ENCODE measurements at places on chromosomes 5 and 9.

- no peak for DNase-seq
These were observed 1.3 kb downstream of the CD72 start for GRCh38 chr9:35616681-35617459.

DNA sequence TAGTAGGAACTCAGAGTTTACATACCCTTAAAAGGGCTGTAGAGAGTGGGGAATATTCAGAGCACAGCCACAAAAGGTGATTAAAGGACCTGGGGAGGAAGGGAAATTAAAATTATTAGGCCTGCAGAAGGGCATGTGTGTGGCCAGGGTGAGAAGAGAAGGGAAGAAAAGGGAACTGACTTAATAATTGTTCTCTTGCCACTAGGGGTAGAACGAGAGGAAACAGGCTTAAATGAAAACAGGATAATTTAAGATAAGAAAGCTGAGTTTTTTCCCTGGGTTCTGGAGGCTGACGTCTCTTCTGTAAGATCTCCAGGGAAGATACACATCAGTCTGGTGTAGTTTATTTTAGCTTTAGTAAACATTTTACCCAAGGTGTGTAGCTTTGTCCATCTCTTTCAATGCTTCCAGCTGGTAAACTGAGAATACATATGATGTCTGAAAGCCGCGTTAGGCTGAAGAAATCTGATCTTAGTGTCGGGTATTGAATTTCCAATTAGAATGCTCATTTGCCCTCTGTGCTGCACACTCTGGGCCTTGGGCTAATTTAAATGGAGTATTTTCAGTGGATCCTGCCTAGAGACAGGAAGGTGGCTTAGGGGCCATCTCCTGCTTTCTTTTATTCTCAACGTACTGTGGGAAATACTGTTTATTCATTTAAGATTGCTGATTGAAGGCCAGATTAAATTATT lies 416.8 kb downstream of the TMEM38B start:
- no peak for DNase-seq

DNA sequence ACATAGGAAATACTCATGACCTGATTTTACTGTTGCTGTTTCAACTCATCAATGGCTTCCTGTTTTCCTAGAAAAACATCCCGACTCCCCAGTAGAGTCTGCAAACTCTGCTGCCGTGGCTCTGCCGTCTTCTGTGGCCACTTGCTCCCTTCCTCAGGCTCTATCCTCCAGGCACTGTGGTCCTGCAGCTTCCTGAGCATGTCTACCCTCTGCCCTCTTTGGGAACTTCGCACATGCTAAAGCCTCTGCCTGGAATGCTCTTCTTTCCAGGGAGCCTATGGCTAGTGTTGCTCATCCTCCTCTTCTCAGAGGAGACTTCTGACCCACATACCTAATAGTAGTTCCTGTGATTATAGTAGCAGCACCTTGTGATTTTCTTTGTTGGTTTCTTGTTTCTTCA lies 256.9 kb downstream of the MAN2A1 start:
- DNase-seq = no peak

DNA sequence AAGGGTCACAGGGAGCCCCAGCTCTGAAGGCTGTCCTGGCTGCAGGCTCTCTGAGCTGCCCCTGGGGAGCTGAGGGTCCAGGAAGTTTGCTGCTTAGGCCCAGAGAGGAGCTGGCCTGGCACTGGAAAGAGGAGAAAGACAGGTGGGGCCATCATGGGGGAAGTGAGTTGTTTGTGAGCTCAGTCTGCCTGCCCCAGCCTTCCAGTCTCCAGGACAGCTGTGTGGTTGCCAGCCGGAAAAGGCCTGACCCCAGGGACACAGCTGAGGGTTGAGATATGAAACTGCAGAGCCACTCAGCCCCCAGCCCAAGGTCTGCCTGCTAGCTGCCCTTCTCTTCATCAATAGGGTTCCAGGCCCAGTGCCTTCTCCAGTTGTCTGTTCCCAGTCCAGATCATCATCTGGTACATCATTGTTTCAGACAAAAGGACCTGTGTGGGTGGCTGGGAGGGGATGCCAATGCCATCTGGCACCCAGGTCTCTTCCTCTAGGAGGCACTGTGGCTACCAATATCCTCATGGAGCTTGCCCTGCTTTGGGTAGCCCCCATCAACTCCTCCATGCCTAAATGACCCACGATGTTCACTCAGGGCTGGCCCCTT lies 4.3 kb upstream of the DDX41 start:
- no peak for DNase-seq

- DNase-seq = no peak
These were observed 149.7 kb upstream of the FBXL17 start for GRCh38 chr5:108531367-108532128.

- no peak for DNase-seq
These were observed 78.4 kb downstream of the GLDC start for GRCh38 chr9:6567140-6567591.

DNA sequence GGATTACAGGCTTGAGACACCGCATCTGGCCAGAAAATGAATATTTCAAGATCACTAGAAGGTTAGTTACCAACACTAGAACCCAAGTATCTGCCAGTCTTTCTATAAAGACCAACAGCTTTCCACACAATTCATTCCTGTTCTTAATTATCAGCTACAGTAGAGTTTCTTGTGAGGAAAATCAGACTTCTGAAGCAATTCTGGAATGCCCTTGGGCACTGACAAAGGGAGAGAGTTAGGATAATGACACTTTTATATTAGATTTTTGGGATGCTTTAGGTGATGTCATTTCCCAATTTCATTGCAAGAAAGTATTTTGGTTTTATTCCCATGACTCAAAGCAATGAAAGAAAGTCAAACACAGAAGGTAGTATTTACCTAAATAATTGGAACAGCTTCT lies 497.0 kb upstream of the TUSC1 start:
- DNase-seq = no peak

GRCh38 chr5:78776637-78777036 lies 128.1 kb upstream of the LHFPL2 start:
- DNase-seq = no peak

- no peak for DNase-seq
These were observed 188.7 kb downstream of the LURAP1L start for GRCh38 chr9:12963537-12963936.

GRCh38 chr5:463952-464351 lies 21.0 kb downstream of the EXOC3 start:
- DNase-seq = no peak

- DNase-seq = no peak
These were observed 2.4 kb upstream of the ZCCHC7 start for GRCh38 chr9:37117956-37118355.

GRCh38 chr9:98241357-98242300 lies 13.8 kb downstream of the TBC1D2 start:
- no peak for DNase-seq

DNA sequence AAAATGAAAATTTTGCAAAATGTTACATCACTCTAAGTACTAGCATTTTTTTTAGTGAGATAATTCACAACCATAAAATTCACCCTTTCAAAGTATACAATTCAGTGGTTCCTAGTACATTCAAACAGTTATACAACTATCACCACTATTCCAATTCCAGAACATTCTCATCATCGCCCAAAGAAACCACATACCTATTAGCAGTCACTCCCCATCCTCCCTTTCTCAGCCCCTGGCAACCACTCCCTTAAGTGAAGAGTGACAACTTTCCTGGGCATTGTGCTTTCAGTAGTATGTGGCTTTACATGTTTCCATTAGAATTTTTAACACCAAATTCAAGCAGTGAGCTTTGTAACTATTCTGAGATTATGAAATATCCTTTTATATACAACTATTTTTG lies 81.4 kb downstream of the RASEF start:
- DNase-seq = no peak

GRCh38 chr9:4290427-4290837 lies 9.4 kb downstream of the GLIS3 start:
- DNase-seq = no peak

DNA sequence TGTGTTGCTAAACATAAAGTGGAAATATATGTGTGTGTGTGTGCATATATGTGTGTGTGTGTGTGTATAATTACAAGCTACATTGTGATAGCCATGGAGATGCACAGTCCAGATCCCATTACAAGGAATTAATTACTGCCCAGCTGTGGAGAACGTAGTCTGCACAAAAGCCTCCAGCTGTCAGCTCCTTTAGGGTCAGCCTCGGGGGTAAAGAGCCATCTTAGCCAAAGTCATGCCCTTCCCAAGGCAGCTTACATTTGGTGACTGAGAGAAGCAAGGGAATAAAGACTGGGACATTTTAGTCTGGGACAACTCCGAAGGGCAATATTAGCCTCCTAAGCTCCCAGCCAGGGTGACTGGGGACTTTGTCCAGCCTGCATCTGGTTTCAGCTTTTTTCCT lies 21.9 kb upstream of the FOCAD start:
- DNase-seq = no peak

Measured in cortex of kidney (tissue), 1 donor.